Effector CD8-positive, alpha-beta T cell (primary cell): ENCODE measurements at places on chromosomes 3 and 15.

- DNase-seq = no peak
Observed at GRCh38 chr3:48648188-48648850, 13.1 kb upstream of the SLC26A6 start.

- DNase-seq = no peak
Observed at GRCh38 chr3:2735392-2735894, 374.7 kb downstream of the IL5RA start.

DNA sequence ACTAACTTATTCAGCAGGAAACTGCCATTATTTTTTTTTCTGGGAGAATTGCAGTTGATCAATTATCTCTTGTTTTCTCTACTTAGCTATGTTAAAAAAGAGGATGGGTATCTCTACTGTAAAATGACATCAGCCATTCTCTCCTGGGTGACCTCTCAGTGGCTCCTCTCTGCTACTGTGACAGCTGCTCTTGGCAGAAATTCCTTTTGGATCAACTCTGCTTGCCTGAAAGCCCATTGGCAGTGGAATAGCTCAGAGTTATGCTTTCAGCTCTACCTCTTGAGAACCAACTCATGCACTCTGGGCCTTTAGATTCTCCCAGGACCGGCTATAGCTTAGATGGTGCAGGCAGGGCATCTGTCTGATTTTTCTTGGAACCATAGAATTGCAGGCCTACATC, 99.9 kb upstream of the GAP43 start:
- DNase-seq = no peak

- no peak for DNase-seq
Observed at GRCh38 chr3:186319945-186320344, 42.1 kb downstream of the DGKG start.

- DNase-seq = no peak
Observed at GRCh38 chr15:33675246-33675645, 293.1 kb upstream of the CHRM5 start.

DNA sequence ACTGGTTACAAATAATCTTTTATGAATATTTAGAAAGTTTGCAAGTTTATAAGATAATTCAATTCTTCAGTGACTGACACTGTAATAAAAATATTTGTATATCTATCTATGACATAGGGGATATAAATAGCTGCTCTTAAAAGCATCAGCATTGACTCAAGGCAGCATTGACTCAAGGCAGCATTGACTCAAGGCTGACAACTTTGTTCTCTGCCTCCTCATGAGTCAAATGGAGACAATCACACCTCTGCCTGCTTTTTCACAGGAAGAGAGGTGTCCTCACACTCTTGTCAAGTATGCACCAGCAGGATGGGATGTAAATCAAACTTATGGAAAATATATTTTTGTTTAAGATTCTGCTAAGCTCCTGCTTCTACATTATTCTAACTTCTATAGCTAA, 1173.1 kb downstream of the NSUN3 start:
- no peak for DNase-seq

GRCh38 chr15:41946970-41947369, 25.4 kb downstream of the EHD4 start:
- no peak for DNase-seq

DNA sequence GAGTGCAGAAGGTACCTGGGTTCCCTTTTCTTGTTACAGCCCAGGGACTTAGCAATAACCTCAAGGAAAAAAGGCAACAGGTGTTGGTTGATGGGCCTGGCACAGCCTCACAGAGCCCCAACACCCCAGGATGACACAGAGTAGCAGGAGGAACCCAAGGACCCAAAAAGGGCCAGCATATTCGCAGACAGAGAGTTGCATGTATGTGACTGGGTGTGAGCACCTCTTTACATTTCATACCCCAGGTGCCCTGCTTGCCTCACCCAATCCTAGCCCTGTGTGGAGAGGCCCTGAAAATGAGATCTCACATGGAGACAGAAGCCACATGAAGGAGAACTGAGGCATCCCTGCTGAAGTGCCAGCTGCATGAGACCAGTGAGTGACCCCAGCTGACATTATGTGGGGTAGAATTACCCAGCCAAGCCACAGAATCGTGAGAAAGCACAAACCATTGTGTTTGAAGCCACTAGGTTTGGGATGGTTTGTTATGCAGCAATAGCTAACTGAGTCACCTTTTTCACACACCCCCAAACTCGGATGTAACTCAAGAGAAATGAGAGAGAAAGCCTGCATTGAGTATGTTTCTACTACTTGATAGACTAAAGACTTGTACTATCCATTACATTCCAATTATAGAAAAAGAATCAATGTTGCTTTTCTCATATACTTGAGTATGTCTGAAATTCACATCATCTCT, 26.2 kb upstream of the HHATL start:
- no peak for DNase-seq

DNA sequence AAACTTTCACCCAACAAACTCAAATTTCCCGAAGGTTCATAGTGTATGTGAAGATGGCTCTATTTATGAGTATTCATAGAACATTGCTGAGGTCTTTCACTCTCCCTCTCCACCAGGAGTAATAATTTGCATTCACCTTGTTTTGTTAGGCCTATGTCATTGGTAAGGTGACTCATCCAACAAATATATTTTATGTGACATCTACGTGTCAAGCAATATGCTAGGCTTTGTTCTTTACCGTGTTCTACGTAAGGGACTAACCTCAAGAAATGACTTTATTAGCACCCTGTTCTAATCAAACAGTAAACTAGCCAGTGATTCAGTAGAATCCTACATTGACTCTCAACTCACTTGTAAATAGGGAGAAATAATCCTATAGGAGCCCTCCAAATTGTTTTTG, 334.4 kb downstream of the FGF12 start:
- no peak for DNase-seq

GRCh38 chr15:99307735-99308134, 56.5 kb downstream of the LRRC28 start:
- DNase-seq = no peak

- DNase-seq = no peak
Observed at GRCh38 chr3:114974387-114974786, 172.7 kb downstream of the ZBTB20 start.

DNA sequence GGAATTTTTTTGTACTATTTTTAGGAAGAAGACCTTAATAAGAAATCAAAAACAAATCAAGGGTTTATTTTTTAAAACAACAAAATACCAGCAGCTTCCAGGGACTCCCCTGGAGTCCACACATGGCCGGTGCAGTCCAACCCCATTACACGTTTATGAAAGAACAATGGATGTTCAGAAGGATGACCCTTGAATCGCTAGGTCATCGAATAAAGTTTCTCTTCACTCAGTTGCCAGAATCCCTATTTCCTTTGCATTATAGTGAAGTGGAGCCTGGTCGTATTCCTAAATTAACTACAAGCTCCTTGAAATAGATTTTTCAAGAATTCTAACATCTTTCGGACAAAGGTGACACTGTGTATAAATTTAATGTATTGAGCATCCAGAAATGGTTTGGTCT, 95.1 kb downstream of the BDH1 start:
- no peak for DNase-seq

DNA sequence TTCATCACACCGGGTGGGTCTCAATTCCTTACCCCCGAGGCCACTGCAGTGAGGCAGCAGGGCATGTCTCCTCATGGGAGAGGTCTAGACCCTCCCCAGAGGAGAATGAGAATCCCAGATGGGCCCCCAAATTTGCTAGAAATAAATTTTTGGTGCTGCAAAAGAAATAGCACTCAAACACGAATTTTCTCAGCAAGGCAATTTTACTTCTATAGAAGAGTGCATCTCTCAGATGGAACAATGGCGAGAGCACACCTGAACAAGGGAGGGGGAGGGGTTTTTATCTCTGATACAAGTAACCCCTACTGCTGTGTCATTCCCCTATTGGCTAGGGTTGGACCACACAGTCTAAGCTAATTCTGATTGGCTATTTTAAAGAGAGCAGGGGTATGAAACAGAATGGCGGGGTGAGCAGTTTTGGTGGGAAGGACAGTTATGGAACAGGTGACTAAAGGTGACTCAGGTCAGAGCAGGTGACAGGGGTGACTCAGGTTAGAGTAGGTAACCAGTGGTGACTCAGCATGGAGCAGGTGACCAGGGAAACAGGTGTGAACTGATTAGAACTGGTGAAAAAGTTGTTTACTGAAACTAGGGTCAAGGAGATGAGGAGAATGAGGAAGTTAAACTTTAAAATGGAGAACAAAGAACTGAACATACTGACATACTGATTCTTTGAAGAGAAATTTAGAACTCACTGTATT, 93.0 kb upstream of the WNT7A start:
- DNase-seq = no peak

DNA sequence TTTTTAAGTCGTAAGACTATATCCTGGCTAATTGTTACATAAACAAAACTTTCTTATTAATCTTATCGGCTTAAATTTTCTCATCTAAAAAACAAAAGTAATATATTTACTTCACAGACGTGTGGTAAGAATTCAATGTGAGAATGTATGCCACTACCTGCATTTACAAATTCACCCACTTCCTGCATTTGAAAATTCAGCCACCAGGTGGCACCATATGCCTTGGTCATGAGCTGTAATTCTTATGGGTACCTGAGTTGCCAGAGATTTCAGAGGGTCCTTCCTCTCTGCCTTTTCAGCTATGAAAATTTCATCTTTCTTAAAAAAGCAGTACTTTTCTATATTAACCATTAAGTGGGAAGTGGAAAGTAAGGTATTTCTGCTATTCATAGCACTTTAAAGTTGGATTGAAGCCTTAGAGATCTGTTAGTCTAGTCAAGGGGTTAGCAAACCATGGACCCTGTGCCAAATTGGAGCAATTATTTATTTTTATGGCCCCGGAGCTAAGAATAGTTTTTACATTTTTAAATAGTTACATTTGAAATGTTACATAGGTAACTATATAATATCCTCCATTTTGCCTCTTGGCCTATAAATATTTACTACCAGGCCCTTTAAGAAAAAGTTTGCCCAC, 127.8 kb downstream of the HCN4 start:
- peak; percentile 40 for DNase-seq

- DNase-seq = no peak
Observed at GRCh38 chr3:56421205-56421604, 47.1 kb downstream of the ERC2 start.

DNA sequence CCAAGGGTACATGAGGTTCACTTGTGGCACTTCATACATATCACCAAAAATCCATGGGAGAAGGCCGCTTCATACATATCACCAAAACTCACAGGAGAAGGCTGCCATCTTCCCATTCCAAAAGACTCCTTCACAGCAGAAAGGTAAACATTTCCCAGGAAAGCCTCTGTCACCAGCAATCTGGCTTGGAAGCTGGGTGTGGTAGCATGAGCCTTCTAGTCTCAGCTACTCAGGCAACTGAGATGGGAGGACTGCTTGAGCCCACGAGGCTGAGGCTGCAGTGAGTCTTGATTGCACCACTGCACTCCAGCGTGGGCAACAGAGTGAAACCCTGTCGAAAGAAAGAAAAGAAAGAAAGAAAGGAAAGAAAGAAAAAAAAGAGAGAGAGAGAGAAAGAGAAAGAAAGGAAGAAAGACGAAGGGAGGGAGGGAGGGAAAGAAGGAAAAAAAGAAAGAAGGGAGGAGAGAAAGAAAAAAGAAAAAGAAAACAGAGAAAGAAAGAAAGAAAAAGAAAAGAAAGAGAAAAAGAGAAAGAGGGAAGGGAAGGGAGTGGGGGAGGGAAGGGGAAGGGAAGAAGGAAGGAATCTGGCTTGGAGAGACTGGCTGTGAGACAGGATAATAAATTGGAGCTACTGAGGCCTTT, 7.2 kb downstream of the LRIG1 start:
- DNase-seq = no peak

DNA sequence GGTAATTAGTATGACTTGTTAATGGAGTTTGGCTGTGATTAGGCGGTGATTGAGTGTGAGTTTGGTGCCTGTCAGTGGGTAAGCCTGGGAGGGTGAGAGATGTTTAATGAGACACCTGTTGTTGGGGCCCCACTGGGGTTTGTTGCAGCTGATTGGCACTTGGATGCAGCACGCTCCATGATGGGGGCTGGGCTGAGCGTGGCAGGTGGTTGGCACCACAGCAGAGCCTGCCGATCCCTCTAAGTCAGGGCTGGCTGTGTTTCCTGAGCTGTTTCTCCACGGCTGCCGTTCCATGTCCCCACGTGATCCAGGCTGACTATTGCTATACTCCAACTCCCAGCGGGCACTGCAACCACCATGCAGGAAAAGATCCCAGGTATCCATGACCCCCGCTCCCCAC, 93.5 kb upstream of the ARRDC4 start:
- DNase-seq = no peak

- no peak for DNase-seq
Observed at GRCh38 chr3:74518610-74519009, 95.8 kb downstream of the CNTN3 start.

GRCh38 chr3:52458031-52458760, 2.8 kb downstream of the NISCH start:
- DNase-seq = no peak

DNA sequence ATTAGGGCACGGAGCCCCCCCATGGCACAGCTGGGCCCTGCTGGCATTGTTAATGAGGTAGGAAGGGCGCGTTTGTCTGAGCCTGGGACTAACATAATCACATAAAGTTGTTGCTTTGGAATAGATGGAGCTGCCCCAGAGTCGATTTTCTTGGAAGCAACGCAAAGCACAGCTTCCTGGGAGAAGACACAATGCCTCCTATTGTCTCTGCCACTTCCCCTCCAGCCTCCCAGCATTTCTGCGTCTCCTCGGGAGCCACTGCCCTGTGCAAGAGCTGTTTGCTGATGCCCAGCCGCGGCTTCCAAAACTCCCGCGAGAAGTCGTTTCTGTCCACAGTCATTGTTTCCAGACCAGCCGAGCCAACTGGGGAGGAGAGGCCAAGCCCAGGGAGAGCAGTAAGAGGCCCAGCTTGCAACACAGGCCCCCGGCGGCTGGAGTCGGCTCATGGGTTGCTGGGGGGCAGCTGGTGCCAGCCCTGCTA, 18.1 kb upstream of the ALDH1A3 start:
- DNase-seq = no peak

GRCh38 chr3:11900824-11901223, 54.1 kb upstream of the TAMM41 start:
- no peak for DNase-seq

DNA sequence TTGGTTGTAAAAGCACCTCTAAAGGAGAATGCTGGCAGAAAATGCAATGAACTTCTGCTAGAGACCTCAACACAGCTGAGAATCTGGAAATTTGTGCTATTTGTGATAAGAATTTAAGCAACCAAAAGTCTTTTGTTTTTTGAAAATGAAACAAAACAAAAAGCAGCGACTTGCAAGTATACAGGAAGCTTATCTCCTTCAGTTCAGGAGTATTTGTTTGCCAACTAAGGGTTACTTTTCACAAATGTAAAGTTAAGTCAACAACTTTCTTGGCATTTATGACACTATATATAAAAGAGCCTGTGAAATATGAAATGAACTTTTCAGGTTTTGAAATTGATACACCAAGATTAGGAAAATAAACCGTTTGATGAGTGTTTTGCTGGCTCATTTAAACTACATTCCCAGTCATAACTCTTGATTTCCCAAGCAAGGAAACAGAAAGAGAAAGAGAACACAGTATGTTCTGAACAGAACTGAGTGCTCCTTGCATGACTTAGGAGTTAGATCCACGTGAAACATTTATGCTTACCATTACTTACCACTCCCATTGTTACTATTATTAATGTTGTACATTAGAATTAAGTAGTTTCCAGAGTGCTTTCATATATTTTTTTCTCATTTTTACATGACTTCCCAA, 92.3 kb upstream of the COL8A1 start:
- no peak for DNase-seq
